ENCODE measurements at places on chromosomes 11 and 22. TPM values are rescaled to one million over a fixed set of nuclear protein-coding genes. Genes with fewer than 3 reads are reported as not detected.

DNA sequence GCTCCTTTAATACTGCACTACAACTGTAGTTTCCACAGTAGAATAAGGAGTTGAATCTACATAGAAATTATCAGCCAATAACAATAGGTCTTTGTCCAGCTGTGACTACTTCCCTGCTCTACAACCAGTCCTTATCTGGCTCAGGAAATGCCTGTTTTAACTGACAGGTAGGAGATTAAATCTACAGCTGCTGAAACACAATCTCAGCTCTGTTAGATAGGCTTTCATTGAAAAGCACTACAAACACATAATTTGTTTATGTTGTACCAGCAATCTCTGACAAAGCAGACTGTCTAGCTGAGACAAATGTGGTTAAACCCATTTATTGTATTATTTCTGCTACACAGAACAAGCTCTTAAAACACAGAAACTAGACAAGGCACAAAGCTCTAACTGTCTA lies 230.0 kb downstream of the SOX6 start:
- DNase-seq = no peak

DNA sequence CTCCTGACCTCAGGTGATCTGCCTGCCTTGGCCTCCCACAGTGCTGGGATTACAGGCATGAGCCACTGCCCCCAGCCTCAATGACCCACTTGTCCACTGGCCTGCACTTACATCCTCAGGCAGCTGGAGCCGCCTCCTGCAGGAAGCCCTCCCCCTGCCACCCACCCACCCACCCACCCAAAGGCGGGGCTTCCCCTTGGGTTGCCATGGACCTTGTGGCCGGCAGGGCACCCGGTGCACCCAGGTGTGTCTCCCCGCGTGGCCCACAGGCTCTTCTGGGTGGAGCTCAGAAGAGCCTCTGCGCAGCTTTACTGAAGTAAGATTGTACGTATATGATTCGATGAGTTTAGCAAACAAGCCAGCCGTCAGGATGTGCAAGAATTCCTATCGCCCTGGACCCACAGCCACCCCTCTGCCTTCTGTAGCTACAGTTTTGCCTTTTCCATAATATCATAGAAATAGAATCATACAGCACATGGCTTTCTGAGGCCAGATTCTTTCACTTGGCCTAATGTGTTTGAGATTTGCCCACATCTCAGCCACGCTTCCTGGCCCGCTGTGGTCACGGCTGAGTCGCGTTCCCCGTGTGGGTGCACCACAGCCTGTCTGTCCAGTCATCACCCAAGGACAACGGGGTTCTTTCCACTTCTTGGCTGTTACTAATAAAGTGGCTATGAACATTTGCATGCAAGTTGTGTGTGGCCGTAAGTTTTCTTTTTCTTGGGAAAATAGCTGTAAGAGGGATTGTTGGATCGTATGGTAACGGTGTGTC lies 5.3 kb upstream of the BRSK2 start:
- DNase-seq = no peak

DNA sequence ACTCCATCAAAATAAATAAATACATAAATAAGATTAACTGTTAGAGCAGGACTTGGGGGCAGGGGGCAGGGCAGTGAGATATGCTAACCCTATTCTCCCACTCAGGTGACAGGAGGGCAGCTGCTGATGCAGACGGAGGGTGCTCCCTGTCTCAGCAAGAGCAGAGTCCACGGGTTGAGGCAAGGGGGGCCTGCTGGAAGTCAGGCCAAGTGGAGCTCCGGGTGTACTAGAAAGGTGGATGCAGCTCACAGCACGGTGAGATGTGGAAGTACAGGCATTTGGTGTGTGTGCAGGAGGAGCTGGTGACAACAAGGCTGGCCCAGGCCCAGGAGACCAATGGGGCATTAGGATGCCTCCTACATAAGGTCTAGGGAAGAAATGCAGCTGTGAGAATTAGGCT lies 467.3 kb upstream of the B3GAT1 start:
- no peak for DNase-seq

DNA sequence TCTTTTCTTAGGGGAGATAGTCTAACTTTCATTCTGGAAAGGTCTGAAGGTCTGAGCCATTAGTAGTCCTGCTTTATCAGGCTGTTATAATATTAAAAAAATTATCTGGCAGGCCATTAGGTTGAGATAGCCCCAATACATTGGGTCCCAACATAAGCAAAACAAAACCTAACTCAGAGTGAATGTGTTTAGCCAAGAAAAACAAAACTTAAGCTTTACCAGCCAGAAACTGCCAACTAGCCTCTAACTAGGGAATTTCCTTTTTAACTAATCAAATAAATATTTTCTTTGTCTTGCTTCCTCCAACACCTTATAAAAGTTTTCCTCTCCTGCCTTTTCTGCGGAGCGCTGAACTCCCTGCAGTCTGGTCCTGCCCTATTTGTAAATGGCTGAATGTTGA lies 1137.7 kb upstream of the CNTN5 start:
- no peak for DNase-seq

- DNase-seq = no peak
Measured at GRCh38 chr11:55819330-55819729, at the start of gene OR5D18. TSS of gene OR5D18 (plus strand) at chr11:55819630. CDS start at chr11:55819630, 0 bp downstream.

DNA sequence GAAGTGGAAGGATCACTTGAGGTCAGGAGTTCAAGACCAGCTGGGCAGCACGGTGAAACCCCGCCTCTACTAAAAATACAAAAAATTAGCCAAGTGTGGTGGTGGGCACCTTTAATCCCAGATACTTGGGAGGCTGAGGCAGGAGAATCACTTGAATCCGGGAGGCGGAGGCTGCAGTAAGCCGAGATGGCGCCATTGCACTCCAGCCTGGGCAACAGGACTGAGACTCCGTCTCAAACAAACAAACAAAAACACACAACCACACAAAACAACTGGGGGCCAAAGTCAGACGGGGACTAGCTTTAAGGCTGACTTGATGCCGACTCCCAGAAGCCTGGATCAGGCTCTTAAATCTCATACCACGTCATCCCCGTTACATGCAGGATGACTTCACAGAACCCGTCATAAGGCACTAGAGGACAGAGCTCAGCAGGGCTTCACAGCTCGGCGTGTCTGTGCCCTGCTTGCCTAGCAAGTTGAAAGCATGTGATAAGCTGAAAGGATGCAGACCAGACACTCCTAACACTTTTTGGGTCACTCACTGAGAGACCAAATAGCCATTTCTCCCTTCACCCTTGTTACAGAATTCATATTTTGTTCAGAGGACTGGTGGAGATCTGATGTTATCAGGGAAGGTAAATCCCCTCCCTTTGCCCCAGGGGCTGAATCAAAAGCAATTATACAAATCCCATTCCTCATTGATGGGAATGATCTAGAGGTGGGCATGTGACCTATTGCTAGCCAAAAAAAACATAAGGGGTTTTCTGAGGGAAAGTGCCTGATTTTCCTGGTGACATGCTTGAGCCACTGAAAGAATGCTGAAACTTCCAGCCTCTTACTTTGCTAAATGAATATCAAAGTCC lies 65.4 kb downstream of the GAB2 start:
- no peak for DNase-seq

- no peak for DNase-seq
Measured at GRCh38 chr11:1307163-1307870, 2.1 kb downstream of the TOLLIP start.

- DNase-seq = no peak
Measured at GRCh38 chr11:9838961-9839360, 175.1 kb downstream of the SWAP70 start.

DNA sequence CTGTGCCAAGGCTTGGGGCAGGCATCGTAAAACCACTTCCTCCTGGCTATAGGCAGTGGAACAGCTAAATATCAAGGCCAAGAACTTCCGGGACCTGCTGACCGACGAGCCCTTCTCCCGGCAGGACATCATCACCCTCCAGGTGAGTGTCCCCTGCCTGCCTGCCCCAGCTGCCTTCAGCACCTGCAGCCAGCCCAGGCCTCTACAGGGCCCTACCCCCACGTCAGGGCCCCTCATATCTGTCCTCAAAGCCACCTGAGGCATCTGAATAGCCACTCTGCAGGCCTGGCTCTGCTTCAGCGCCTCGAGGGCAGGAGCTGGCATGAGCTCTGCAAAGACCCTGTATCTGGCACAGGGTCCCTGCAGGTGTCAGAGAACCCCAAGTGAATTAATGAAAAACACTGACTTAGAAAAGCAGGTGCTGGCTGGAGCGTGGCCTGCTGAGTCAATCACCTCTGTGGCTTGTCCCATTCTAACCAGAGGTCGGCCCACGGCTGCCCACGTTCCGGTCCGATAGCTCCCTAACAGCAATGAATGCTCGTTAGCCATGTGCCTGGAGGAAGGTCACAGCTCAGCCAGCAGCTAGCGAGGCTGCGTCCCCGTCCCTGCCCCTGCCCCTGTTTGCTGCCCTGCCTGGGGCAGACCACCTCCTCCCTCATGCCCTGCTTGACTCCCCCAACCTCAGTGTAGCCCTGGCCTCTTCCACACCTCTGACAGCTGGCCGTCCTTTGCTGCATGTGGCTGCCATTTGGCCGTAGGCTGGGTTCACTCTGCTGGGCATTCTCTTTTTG lies 16.8 kb downstream of the PPIL2 start:
- no peak for DNase-seq

- no peak for DNase-seq
Measured at GRCh38 chr11:65184146-65184545, 2.4 kb downstream of the CAPN1 start.

The MS4A3 gene
- polyA plus RNA-seq = 0.52 TPM

The UBQLN3 gene
- not detected for polyA plus RNA-seq

The MUC2 gene
- polyA plus RNA-seq = 0.03 TPM

The LRRN4CL gene
- 0.78 TPM for polyA plus RNA-seq
